Stimulated activated CD8-positive, alpha-beta memory T cell treated with anti-CD3 and anti-CD28 coated beads, Interleukin-4, amount 100 ng/mL, for 1 hour (primary cell): ENCODE measurements at places on chromosomes 12 and 14.

- no peak for DNase-seq
These were observed 148.7 kb downstream of the CCDC59 start for GRCh38 chr12:82209533-82209932.

DNA sequence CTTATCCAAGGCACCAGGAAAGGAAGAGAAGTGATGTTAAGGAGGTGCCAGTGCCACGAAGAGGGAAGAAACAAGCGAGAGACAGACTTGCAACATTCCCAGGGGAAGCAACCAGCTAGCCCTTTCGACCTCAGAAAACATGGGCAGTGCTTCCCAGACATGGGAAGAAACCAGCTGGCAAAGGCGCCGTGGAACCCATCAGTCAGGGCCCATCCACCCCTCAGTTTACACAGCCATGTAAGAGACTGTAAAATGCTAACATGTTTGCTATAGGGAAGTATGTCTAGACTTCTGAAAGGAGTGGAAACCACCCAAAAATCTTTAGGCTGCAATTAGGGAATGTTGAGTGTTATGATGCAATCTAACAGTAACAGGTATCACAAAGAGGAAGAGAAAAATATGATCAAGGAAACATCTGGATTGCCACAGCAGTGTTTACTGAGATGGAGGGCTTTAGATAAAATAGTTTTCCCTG lies 26.3 kb downstream of the ANAPC5 start:
- DNase-seq: no peak

GRCh38 chr12:50990791-50991190 lies 35.4 kb downstream of the SLC11A2 start:
- DNase-seq: no peak

- DNase-seq: no peak
These were observed 48.3 kb upstream of the BCL2L14 start for GRCh38 chr12:12022306-12022936.

DNA sequence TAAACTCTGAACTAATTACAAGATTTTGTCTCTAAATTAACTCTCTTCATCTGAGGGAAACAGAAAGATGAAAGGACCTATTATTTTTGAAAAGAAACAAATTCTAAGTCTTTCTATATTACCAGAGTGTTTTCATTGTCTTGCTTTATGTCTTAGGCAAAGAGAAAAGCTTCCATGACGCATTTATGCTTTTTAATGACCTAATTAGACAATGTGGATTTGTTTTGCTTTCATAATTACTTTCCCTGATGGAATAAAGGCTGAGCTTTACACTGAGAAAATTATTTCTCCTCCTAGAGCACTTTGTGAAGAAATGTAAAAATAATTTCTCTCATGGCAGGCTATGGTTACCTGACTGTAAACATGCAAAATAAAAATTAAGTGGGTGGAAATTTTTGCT lies 138.0 kb upstream of the SLCO1C1 start:
- no peak for DNase-seq

DNA sequence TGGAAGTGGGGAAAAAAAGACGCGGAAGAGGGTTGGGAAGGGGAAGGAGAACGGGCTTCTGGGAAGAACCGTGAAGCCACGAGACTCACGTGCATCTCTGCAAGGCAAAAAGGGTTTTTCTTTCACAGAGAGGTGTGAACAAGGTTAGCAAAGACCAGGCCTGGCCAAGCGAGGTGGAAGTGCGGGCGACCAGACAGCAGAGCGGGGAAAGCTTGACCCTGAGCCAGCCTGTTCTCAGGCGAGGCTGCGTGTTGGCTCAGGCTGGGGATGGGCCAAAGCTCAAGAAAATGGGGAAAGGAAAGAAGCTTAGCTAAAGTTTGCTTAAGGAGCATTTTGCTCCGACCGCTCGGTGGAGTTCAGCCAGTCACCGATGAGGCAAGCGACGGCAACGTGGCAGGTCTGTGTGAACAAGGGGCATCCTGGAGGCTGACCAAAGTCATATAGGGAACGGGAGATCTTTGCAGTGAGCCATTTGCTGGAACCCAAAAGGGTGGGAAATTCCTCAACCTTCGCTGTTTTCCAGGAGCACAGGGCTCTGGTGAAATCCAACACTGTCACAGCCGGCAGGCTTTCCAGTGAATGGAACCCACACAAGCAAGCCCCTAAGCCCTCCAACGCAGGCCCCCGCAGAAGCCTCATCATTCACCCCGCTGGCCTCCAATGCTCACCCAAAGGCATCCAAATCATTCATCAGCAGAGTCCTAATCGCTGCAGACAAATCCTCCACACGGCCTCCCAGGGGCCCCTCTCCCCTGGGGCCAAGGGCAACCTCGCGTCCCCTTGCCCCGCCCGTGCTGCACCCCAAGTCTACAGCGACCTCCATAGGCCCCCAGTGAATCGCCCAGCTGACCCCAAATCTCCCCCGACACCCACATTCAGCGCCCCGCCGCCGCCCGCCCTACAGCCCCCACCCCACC lies 754 bp downstream of the ZNF605 start:
- no peak for DNase-seq

DNA sequence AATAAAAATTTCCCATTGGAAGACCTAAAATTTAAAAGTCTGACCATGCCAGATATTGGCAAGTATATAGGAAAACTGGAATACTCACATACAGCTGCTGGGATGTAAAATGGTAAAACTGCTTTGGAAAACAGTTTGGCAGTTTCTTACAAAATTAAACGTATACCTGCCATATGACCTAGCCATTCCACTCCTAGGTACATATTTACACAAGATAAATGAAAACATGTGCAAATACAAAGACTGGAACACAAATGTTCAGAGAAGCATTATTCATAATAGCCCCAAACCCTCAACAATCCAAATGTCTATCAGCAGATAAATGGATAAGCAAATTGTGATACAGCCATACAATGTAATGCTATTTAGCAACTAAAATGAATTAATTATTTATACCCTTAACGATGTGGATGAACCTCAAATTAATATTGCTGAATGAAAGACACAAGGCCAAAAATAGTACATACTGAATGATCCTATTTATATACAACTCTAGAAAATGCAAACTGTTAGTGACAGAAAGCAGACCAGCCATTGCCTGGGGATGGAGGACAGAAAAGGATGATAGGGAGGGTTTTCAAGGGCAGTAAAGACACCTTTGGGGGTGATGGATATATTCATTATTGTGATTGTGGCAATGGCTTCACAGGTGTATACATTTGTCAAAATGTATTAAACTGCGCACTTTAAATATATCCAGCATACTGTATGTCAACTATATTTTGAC lies 21.3 kb upstream of the TCP11L2 start:
- DNase-seq: no peak

DNA sequence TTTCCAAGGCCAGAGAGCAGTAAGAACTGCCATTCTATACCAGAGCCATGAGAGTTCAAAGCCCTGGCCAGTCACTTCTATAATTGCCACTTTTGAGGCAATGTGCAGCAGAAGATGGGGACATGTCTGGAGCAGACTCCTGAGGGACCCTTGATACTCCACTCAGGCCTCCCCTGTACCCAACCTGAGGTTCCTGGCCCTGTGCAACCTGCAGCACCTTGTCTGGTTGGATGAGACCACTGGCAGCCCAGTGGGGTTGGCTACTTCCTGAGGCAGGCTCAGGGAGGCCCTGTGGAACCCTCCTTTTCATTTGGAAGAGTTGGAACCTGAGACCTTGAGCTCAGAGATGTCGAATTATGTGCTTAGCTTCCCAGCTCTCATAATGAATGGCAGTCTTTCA lies 54.4 kb downstream of the GALNT16 start:
- no peak for DNase-seq

- DNase-seq: no peak
These were observed 751.3 kb downstream of the SLC6A15 start for GRCh38 chr12:84161296-84161695.

DNA sequence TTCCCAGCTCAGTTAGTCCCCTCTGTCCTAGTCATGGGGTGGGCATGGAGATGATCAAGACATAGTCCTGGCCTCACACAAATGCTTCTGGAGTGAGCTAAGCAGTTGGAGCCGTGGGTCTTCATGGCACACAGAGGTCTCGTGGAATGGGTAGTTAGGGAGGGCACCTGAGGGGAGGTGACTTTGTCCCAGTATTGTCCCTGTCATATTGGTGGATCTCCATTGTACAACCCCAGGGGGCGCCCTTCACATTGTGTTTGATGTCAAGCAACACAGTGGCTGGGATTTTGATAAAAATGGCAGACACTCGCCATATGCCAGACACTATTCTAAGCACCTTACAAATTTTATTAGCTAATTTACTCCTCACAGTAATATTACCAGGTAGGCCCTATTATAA lies 175.4 kb upstream of the LHX5 start:
- no peak for DNase-seq

DNA sequence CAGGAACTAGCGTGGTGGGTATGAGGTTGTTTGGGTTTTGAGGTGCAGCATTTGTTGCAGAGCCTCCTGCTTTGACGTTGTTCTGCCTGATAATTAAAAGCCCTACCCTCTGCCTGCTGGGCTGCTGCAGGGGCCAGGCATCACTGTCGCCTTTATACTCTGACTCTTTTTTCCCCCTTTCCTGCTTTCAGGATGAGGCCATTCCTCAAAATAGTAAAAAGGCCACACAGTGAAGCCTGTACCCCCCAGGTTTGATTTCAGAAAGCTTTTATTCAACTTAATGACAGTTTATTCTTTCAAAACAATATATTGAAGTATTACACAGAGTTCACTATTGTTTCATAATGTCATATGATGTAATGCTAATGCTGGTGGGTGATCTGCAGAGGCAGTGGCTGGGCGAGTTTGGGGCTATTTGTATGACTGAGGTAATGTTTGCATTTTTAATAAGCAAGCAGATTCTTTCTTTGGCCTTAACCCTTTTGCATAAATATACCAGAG lies 9.1 kb downstream of the BORCS5 start:
- DNase-seq: no peak

- DNase-seq: no peak
These were observed 3.5 kb downstream of the DAZAP2 start for GRCh38 chr12:51242120-51242519.

DNA sequence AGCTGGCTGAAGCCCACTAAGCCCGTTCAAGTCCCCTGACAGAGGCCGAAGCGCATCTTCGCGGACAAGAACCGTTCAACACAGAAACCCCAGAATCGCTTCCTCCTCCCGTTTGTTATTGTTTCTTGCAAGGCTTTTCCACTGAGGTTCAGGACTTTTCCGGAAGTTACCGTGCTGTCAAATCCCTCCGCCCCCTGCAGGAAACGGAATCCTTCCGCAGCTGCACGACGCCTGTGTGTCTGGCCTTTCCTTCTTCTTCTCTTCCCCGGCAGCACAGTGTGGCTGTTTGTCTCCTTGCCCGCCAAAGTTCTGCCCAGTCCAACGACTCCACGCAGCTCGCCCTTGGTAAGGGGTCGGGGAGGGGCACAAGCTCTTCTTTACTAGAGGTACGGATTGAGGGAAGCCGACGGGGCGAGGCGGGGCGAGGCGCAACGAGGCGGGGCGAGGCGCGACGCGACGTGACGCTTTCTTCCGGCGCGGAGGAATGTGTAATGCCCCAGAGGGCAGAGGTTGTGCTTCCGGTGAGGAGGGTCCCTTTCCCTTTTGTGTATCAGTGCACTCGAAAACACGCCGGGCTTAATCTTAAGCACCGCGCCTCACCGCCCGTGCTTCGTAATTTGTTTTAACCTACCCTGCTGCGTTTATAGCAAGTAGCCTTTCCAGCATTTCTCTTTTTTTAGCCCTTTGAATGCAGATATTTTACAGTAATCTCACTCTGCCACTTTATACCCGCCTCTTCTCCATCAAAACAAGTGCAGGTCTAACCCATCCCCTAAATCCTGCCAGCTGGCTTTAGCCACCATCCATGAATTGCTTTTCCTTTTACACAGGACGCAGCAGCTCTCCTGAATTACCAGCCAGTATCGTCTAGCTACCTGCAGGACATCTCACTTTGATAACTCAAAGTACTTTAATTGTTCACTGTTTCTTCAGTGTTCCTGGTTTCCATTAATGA lies at the start of gene KDM5A:
KDM5A (minus strand) TSS at position 179 of the 955 bp plus-strand sequence. CDS start 229 bp downstream, outside the sequence.
- peak; percentile 60 for DNase-seq

DNA sequence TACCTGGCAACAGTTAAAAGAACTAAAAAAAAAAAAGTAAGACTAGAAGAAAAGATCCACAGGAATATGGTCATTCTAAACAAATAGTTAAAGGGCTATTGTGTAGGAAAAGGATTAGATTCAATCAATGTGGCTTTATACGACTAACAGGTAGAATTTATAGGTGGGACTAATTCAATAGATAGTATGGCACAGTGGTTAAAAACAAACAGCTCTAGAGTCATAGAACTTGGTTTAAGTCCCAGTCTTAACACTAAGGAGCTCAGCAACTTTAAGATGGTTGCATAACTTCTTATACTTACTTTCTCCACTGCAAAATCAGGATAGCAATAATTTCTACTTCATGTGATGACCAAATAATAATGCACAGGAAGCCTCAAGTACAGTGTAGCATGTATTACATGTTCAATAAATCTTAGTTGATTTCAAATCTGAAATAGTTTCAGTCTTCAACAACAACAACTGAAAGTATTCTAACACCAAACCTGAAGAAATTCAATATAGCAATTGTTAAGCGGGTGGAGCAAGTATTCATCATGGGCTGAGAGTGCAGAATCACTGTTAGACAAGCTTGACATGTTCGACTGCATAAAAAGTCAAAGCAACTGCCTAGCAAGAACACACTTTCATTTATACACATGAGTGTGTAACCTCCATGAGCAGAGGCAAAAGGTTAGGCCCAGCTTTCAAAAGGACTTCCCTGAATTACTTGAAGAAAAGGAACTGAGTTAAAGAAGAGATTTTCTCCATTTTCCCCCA lies 50.4 kb downstream of the ITPR2 start:
- no peak for DNase-seq

- DNase-seq: no peak
These were observed 44.1 kb upstream of the DYNC1H1 start for GRCh38 chr14:101920271-101920670.

GRCh38 chr14:99323603-99324185 lies 51.7 kb upstream of the BCL11B start:
- no peak for DNase-seq

GRCh38 chr12:55983232-55983842 lies 9.5 kb downstream of the RAB5B start:
- no peak for DNase-seq

GRCh38 chr14:24693983-24694382 lies 60.0 kb upstream of the GZMB start:
- no peak for DNase-seq

GRCh38 chr12:124605150-124605882 lies 37.9 kb upstream of the NCOR2 start:
- DNase-seq: no peak

- DNase-seq: no peak
These were observed 17.2 kb downstream of the PLEKHG3 start for GRCh38 chr14:64721391-64721791.

GRCh38 chr14:87045246-87045645 lies 947.7 kb downstream of the GALC start:
- DNase-seq: no peak

GRCh38 chr14:30656190-30656632 lies 34.1 kb downstream of the SCFD1 start:
- no peak for DNase-seq

GRCh38 chr12:120762086-120762485 lies 36.5 kb downstream of the ACADS start:
- no peak for DNase-seq
